ENCODE measurements at places on chromosomes 13 and 19.

DNA sequence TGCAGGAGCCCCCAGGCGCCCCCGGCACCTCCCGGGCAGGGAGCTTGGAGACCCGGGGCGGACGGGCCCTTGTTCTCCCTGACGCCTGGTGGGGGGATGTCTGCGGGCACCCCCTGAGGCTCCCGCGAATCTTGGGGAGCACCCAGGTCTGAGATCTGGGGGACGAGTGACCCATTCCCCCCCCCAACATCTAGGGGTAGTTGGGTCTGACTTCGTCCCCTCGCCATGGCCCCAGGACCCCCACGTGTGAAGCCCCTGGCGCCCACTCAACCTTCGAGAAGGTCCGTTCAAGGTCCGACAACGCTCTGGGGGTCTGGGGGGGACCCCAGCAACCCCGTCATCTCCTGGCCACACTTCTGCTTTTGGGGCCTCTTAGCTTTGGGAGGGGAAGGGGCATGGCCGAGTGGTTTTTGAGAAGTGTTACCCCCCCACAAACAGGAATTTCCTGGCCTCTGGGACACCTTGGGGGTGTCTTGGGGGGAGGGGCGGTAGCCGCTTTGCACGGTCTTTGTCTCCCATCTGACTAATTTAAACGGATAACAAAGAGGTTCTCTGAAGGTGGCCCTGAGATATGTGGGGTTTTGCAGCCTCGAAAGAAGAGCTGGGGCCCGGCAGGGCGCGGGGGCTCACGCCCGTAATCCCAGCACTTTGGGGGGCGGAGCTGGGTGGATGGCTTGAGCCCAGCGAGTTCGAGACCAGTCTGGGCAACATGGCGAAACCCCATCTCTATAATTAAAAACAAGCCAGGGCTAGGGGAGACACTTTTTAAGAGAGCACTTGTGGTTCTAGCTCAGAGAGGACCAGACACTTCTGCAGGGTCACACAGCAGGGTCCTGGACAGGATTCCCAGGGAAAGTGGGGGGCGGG is 608 bp downstream of the CNN2 start:
- DNase-seq, result no peak

GRCh38 chr19:55443824-55444480 is 852 bp upstream of the SHISA7 start:
- no peak for DNase-seq

DNA sequence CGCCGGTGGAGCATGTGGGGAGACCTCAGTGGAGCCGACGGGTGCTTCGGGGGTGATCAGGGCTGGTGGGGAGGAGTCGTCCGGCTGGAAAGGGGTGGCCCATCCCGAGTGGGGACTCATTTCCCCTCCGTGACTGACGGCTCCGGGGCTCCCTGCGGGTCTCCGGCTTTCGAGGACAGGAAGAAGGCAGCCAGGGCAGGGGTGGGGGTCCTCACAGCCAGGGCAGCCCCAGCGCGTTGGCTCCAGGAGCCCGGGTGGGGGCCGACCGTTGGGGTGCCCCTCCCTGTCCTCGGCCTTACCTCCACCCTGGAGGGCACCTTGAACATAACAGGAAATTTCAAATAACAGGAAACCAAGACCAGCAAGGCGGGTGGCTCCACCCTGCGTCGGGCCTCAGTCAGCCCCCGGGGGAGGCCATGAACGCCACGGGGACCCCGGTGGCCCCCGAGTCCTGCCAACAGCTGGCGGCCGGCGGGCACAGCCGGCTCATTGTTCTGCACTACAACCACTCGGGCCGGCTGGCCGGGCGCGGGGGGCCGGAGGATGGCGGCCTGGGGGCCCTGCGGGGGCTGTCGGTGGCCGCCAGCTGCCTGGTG is at the start of gene S1PR4:
Gene S1PR4 (plus strand): TSS at position 393 of the 596 bp plus-strand sequence. CDS start 24 bp downstream, at position 417.
- DNase-seq, result peak; percentile 49

DNA sequence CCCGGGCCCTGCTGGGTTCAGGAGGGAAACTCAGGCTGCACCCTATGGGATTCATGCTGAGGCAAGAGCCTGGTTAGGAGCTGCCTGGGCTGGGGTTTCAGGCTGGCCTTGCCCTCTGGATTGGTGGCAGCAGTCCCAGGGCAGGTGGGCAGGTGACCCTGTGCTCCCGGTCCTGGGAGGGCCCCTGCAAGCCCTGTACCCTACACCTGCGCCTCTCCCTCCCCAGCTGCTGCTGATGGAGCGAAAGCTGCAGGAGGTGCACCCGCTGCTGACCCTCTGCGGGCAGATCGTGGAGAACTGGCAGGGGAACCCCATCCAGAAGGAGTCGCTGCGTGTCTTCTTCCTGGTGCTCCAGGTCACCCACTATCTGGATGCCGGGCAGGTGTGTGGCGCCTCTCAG is 20.4 kb downstream of the MAU2 start:
- no peak for DNase-seq
